Coronary artery (tissue), 2 donors: ENCODE measurements at places on chromosomes 3 and 15.

DNA sequence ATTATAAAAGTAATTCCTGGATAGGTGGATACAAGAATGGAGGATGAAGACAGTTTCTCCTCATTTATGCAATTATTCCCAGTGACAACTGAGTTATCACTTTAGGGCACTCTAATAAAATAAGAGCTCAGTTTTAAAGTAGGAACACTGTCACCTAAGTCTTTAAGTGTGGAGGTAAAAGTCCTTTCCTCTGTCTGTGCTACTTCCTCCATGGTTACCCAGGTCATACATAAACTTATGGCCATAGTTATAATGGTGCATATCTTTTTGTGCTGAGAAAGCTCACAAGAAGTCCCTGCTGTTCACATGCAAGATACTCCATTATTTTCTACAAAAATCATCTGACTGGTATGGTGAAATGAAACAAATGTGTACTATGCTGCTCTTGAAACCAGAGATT lies 1093.6 kb downstream of the IGSF11 start:
- no peak for DNase-seq

DNA sequence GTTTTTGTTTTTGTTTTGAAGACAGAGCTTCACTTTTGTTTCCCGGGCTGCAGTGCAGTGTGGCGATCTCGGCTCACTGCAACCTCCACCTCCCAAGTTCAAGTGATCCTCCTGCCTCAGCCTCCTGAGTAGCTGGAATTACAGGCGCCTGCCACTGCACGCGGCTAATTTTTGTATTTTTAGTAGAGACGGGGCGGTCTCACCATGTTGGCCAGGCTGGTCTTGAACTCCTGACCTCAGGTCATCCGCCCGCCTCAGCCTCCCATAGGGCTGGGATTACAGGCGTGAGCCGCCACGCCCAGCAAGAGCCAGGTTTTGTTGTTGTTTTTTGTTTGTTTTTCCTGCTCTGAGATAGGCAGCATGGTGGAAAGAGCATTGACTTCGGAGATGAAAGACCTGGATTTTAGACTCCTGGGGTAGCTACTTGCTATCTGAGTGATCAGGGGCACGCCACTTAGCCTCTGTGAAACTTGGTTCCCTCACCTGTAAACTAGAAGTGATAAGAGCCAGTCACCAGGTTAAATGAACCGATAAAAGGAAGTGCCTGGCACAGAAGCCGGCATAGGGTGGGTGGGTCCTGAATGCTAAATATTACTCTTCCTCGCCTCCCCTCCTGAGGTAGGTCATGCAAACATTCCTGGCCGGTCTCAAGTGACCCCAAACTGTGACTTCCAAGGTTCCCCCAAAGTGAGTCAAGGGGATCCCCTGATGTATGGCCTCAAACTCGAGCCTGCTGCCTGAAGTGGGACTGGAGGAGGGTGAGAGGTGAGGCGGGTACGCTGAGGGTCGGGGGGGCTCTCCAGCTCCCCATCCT lies 62.9 kb upstream of the MCF2L2 start:
- no peak for DNase-seq

GRCh38 chr3:48428572-48429316 lies 1.1 kb downstream of the PLXNB1 start:
- no peak for DNase-seq

- no peak for DNase-seq
These were observed 490 bp upstream of the ALAS1 start for GRCh38 chr3:52197499-52197841.

DNA sequence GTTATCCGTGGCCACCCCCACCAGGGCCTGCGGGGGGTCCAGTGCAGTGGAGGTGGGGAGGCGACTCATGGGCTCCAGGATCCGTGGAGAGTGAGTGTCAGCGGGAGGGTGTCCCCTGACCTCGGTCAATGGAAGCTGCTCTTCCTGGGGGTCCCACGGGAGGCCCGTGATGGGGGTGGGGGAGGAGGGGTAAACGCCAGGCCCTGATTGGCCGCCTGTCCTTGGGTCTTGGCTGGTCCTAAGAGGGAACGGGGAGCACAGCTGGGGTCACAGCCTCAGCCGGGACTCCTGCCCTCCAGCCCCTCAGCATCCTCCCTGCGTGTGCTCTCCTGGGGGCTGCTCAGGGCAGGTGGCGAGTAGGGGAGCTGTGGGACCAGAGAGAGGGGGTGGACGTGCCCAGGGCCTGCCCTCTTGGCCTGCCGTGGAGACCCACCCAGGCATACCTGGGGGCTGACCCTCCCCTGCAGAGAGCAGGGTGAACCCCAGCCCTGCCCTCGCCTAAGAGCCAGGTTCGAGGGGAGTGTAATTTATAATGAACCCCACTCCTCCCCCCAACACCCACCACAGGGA lies 184.6 kb downstream of the GOLGA6L6 start:
- DNase-seq = peak; percentile 73

- DNase-seq = no peak
These were observed 50.2 kb downstream of the CA12 start for GRCh38 chr15:63331456-63331855.

DNA sequence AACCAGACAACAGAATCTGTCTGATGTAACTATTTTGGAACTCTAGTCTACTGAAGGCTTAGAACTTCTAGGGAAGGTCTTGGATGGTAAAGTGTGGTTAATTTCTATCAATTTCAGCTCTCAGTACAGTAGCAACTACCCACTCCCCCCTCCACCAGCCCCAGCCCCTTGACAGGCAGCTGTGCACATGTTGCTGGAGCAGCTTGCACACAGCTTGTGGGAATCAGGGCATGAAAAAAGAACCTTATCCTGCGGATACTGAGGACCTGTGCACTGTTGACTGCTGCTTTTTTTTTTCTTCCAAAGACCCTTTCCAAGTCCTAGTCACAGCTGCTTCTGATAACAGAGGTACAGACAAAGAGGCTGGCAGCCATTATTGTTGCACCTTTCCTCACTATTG lies 81.5 kb upstream of the UBP1 start:
- DNase-seq = no peak

DNA sequence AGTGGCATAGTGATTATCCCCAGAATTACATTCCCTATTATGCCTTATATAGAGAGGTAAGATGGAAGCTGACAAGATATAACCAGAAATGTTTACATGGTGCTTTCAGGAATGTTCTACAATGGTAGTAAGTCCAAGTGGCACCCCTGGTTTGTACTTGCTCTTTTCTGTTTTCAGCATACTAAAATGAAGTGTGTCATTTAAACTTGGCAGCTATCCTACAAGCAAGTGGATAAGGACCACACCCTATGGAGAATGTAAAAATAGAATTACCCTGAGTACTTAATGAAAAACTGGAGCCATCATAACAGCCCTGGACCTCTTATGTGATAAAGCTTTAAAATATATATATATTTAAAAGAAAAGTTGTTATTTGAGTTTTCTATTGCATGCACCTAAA lies 1012.7 kb upstream of the CADM2 start:
- DNase-seq = no peak

GRCh38 chr3:32450426-32450825 lies 52.2 kb downstream of the CMTM6 start:
- DNase-seq = no peak

GRCh38 chr15:88302373-88302772 lies 45.8 kb upstream of the NTRK3 start:
- DNase-seq = no peak

DNA sequence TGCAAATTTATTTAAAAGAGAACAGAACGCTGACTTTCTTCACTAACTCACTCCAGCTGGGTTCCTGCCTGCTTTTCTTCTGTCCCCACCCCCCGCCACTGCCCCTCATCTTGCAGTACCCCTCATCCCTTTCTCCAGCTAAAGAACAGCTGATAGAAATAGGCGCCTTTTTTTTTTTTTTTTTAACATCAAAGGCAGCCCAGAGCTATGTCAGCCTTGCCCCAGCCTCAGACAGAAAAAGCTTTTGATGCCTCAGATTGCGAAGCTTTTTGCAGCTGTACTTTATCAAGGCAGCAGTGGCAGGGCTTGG lies 1.8 kb downstream of the CADPS start:
- no peak for DNase-seq

DNA sequence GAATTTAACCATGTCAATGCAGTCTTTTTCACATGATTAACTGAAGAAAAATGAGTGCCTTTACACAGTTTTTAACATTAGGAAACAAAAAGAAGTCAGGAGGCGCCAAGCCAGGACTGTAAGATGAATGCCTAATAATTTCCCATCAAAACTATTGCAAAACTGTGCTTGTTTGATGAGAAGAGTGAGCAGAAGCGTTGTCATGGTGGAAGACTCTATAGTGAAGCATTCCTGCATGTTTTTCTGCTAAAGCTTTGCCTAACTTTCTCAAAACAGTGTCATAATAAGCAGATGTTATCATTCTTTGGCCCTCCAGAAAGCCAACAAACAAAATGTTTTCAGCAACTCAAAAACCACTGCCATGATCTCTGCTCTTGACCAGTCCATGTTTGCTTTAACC lies 156.8 kb upstream of the CDIN1 start:
- DNase-seq = no peak

- DNase-seq = no peak
These were observed 136.5 kb downstream of the MAP2K5 start for GRCh38 chr15:67678993-67679392.

DNA sequence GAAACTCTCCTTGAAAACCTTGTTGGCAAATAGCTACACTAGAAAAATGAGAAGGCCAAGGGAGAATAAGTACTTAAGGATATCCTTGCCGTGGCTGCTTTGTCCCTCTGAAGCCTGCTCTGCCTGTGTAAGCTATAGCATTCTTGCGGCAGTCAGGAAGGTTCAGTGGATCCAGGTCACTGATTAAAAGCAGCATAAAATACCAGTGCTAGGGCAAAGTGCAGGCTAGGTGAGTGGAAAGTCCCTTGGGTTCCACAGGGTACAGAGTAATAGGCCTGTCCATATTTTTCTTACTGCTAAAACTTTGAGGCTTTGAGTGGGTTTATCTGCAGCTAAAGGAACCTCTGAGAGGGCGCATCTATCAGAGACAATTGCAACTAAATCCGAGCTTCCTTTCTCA lies 10.3 kb downstream of the CXCR6 start:
- no peak for DNase-seq
